G401 (cell line): ENCODE measurements at places on chromosomes 2 and 18.

GRCh38 chr2:68463287-68463877 is 3.7 kb downstream of the FBXO48 start:
- DNase-seq, result peak; percentile 56

GRCh38 chr2:234164493-234165413 is 114.3 kb downstream of the SPP2 start:
- DNase-seq, result no peak

DNA sequence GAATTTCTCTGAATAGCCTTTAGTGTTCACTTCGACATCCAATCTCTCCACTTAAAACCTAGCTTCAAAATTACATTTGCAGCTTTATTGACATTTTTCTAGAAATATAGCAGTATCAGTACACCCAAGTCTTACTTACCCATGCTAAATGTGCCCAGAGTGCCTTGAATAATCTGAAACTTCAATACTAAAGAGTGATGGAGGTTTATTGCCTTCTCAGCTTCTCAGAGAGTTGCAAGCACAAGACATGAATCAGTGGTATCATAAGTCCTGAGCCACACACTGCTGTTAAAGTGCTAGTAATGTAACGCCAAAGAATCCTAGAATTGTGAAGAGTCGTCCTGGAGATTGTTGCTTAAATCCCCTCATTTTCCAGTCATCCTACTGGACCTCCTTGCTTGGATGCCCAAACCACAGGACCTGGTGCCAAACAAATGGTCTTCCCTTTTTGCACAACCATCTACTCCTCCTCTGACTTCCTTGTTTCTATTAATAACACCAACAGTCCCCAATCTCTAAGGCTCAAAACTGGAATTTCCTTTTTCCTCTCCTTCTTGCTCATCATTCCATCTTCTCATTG is 83.2 kb upstream of the SPATS2L start:
- no peak for DNase-seq

DNA sequence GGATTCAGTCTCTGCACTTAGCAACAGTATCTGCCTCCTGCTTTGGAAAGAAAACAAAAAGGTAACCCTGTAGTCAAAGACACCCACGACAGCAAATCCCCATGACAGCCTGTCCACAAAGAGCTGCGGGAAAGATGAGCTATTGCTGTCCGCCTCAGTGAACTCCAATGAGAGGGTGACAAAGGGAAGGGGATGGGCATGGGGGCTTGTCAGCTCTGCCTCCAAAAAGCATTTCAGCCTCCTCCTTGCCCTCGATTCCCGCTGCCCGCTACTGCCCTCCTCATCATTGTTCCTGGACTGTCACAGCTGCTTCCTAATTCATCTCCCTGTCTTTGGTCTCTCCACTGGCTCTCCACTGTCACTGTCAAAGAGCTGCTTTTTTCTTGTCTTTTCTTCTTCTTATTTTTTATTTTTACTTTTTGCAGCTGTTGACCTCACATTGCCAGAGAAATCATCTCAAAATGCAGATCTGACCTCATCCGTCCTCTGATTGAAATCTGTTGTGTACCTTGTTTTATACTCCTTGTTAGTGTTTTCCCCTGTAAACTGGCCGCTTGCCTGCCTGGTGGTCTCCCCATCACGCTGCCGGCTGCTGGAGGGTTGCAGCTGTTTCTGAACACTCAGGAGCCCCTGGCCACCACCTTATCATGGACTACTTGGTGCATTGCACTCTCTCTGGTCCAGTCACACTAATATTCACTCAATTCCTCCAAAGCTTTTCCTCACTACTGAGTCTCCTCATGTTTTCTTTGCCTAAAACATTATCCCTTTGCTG is 7.9 kb upstream of the E2F6 start:
- DNase-seq, result no peak

DNA sequence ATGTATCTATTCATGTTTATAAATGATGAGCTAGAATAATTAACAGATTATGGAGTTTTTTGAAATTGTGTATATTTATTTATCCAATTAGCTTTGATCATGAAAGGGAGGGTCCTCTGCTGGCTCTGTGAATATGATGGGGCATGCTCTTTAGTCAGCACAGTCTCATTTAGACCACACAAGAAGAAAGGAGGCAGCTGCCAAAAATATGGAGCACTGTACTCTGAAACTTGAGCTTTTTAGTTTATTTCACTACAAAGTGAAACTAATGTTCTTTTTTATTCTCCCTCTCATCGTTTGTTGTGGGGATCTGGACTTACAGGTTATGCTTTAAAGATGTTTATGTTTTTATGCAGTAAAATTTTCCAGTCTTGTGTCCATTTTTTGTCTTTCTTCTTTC is 266.9 kb upstream of the GULP1 start:
- no peak for DNase-seq
